SJCRH30 (cell line): ENCODE measurements at places on chromosomes 7 and 10.

- DNase-seq = peak; percentile 92
These were observed 84.0 kb downstream of the GSAP start for GRCh38 chr7:77331938-77332695.

DNA sequence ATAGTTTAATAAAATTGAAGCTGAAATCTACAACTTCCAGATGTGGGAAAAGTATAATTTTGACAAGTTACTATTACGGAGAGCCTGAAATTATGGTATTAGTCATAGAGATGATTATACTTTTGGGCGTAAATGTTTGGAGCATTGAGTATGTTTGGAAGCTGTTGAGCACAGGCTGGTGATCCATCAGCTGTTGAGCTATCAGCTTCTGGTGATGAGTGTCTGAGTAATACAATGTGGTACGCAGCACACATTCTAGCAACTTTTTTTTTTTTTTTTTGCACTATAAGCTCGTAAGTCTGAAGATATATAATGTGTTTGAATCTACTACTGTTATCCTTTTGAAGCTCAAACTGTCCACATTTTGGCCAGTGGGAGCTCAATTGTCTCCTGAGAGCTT, 123.4 kb downstream of the ATE1 start:
- no peak for DNase-seq

GRCh38 chr10:103680869-103681236, 174.5 kb downstream of the SH3PXD2A start:
- DNase-seq = no peak

DNA sequence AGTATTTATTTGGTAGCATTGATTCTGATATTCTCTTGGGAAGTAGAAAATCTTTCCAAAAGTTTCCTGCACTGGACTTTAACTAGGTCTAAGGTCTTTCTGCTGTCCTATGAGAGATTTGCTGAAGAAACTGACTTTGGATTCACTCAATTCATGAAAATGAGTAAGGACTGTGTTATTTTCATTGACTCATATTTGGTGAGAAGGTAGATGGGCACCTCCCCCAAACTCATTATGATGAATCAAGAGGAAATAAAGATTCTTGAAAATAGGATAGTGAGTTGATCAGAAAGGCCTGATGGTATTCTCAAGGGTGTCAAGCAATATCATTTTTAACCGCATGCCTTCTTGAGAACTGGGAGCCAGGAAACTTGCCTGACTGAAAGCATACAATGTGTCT, 110.3 kb downstream of the RNF133 start:
- no peak for DNase-seq

DNA sequence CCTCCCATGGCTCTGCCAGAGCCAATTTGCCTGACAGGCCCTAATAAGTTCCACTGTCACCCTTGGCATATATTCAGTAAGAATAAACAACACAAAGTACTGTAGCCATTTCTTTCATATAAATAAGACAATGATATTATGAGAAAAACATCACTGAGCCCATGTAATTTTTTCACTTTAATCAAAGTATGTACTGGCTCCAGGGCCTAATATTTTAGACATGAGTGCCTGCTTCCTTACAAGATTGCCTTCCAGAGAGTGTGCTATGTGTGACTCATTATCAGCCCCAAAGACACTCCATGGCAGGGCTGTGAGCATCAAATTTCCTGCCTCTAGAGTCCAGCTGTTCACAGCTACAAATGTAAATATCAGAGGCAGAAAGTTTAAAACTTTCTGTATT, 297.6 kb downstream of the LHFPL3 start:
- peak; percentile 20 for DNase-seq

DNA sequence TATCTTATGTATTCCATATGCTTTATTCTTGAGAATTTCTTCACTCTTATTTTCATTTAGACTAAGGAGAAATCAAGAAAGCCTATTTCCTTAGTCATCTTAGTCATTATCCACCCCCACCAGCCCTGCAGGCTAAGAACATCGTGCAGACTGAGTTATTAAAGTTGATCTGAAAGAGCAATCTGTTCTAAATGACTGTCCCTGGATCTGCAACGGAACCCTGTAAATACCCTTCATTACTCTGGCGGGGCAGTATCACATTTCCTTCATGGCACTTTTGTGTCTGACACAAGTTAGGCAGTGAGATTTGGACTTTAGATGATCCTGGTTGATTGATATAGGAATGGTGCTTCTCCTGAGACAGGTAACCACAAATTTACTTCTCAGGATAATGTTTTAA, 3.5 kb upstream of the MYPN start:
- peak; percentile 18 for DNase-seq

DNA sequence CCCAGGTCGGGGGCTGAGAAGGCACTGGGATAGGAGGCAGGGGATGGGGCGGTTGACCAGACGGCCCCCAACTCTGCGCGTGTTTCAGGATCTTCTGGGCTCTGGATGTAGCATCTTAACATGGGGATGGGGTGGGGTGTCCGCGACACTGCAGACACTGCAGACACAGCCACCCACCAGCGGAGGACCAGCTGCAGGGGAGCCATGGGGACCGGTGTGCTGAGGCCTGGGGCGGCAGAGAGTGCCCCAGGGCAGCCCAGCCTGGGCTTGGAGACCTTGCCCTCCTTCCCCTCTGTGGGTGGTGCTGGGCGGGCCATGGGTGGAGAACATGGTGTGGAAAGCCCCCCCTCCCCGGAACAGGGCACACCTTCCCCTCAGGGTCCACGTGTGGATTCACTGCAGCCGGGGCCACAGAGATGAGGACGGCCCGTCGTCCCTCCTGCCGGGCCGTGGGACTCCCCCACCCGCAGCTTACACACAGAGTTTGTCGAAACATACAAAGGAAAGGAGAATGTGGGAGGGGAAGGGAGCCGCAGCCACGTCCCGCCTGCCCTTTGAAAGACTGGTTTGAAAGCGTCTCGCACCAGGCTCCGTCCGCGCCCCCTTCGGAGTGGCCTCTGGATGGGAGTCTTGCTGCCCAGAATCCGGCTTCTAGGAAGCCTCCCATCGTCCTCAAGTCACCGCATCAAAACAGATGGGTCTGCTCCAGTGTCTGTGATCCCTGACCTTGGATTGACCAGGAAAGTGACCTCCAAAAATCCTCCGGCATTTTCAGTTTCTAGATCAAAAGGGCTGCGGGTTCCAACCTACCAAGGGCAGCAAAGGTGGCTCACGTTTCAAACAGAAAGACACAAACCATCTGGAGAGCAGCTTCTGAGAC, 91.5 kb upstream of the TCERG1L start:
- DNase-seq = no peak

GRCh38 chr10:52351914-52352330, 37.8 kb downstream of the DKK1 start:
- no peak for DNase-seq

- no peak for DNase-seq
These were observed 30.6 kb downstream of the RBM17 start for GRCh38 chr10:6119423-6119822.

DNA sequence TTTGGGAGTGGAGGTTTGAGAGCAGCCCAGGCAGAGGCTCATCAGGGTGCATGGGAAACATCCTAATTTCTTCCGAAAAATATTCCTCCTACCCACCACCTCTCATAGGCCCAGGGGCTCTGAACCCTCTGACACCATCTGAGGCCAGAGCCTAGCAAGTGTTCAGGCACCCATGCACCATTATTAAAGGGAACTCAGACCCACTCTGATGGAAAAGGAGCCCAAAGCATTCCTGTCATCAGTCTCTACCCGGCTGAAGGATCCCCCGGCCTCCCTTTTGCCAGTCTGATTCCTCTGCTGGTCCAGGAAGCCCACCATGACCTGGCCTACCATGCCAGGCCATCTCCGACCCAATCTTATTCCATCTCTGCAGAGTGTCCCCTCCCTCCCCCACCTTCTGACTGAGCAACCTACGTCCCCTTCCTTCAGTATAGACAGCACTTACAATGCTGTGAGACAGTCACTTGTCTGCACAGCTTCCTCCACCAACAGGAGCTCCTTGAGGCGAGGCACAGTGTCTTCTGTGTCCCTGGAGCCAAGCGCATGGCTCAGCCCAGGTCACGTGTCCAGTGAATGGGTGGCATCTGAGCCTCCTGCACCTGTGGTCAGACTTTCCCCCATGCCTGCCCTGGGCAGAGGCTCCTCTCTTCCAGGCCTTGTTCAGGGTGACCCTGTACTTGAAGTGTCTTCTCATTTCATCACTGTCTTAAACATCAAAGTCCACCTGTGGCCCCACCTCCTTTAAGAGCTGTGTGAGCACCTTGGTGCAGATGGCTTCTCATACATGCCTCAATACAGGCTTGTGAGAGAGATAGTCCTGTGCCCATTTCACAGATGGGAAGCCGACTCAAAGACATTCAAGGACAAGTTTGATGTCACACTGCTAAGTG, 889 bp upstream of the GPR15LG start:
- DNase-seq = no peak

DNA sequence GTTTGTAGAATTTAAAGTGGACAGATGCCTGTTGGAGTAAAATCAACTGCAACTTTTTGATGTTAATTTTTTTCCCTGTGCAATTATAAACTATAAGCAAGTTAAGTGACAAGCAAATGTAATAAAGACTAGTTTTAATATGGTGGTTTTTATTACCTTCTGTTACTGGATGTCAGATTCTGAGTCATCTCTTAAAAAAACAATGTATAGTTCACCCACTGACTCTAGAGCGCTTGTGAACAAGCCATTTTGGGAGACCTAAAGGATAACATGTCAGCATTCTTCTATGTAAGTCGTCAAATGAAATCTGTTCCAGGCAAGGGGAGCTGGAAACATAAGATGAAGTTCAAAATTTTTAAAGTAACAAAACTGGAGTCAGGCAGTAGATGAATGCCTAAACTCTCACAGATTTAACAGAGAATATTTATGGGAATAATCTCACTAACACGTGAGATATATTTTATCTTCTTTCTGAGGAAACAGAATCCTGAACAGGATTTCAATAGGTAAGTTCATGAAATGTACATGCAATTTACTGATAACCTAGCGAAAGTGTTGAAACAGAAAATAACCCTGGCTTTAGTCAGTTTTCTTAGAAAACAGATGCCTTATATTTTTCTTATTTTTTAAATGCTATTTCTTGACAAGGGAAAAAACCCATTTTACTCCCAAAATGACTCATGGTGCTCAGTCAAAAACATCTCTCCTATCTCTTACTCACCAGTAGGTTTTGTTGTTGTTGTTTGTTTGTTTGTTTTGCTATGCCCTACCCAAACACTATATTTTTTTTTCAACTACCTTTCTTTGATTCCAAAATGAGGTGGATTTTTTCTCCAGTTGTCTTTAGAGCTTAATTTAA, 91.7 kb downstream of the SLC39A12 start:
- DNase-seq = no peak

DNA sequence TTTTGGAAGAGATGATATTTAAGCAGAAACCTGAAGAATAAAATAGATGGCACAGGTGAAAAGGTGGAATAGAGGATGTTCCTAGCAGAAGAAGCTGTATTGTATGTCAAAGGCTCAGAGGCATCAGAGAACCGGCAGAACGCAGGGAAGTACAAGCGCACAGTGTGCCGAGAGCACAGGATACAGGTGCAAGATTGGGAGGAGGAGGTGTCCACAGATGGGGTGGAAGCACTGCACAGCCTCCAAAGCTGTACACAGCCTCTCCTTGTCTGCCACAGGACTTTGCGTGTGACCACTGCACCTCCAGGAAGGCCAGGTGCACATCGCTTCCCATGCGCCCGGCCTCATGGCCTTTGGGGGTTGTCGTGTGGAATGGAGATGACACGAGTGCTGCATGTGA, 23.3 kb upstream of the SEC61G start:
- no peak for DNase-seq

- no peak for DNase-seq
These were observed 84.4 kb downstream of the TNS3 start for GRCh38 chr7:47497367-47498096.

DNA sequence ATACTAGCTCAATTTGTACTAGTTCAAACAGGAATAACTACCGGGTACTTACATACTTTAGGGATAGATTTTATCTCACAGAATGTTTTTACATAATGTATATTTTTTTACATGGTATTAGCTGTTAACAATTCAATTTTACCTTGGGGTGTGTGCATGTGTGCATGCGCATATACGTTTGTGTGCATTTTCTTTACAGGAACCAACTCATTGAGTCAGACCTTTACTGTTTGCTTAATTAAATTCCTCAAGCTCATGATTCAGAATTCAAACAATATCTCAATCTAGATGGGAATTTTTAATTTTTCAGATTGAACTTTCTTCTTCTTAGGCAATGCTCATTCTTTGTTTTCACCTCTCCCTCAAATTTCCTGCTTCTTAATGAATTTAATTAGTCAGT, 24.7 kb upstream of the WASL start:
- no peak for DNase-seq

DNA sequence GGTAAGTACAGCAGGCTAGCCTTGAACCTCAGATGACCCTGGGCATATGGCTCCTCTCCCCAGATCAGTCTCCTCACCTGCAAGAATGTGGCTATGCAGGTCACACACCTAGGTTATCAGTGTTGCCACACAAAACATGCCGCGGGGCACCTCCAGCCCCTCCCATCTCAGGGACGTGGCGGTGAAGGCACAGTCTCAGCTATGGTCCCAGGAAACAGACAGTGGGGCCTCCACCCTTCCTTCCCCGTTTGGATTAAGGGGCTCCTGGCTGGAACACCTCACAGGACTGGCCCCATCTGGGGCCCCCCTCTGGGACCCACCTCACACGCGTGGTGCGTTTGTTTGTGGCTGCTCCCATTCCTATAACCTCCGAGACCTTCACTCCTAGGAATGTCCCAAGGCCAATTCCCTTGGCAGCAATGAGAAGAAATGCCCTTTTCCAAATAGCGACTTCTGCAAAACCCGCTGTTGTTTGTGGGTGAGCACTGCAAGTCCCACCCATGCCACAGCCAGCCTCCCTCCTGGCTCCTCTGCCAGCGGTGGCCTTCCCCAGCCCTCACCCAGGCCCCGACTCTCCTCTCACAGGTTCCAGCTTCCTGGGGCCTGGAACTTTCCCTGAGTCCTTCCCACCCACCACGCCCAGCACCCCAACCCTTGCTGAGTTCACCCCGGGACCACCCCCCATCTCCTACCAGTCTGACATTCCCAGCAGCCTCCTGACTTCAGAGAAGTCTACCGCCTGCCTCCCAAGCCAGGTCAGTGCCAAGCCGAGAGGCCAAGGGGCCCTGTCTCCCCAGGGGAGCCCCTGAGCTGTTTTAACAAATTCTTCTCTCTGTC, 17.1 kb downstream of the ZMIZ2 start:
- no peak for DNase-seq

- DNase-seq = no peak
These were observed 30.5 kb upstream of the SEM1 start for GRCh38 chr7:96740130-96740529.

DNA sequence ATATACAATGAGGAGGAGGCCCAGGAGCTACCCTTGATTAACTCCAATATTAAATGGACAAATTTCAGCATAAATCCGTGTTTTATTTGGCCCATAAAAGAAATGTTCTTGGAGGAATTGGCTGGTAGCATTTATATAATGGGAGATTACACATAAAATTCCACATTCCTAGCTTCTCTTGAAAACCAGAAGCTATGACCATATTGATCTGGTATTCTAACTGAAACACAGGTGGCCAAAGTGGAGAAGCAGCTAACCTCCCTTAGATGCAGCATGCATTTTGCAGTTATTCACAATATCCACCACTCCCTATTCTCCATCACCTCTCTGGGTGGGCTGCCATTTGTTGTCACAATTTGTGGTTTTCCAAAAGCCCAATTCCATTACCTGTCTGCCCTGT, 148.8 kb upstream of the CACNA2D1 start:
- no peak for DNase-seq

- peak; percentile 96 for DNase-seq
These were observed 72.8 kb downstream of the CCNY start for GRCh38 chr10:35409094-35409582.
